AG04450 (cell line): ENCODE measurements at places on chromosomes 1 and 21.

GRCh38 chr1:221759436-221759835, 17.5 kb upstream of the DUSP10 start:
- no peak for DNase-seq

- DNase-seq, result no peak
These were observed 37.6 kb downstream of the MCOLN2 start for GRCh38 chr1:84959294-84959693.

DNA sequence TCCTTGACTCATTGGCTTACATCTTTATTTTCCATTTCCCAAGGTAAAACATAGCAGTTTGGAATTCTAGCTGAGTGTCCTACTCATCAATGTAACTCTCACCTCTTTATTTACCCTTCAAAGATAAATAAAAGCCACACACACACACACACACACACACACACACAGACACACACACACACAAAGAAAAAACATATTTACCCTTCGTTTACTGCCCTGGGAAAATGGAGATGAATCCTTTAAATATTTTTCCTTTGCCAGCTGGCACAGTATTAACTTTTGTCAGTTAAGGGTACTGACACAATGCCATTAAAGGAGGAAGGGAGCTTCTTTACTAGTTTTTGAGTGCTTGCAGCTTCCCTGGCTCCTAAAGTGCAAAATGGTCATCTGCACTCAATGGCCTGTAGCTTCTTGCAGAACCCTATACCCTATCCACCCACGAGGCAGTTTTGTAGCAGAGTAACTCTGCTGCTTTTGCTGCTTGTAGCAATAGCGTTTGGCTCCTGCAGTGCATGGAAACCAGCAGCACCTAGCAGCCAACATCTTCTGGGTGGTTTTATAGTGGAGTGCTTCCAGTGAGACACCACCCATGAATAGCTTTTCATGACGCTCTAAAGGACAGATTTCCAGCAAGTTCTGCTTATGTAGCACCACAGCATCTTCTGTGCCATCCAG, 103.7 kb downstream of the HS2ST1 start:
- no peak for DNase-seq

DNA sequence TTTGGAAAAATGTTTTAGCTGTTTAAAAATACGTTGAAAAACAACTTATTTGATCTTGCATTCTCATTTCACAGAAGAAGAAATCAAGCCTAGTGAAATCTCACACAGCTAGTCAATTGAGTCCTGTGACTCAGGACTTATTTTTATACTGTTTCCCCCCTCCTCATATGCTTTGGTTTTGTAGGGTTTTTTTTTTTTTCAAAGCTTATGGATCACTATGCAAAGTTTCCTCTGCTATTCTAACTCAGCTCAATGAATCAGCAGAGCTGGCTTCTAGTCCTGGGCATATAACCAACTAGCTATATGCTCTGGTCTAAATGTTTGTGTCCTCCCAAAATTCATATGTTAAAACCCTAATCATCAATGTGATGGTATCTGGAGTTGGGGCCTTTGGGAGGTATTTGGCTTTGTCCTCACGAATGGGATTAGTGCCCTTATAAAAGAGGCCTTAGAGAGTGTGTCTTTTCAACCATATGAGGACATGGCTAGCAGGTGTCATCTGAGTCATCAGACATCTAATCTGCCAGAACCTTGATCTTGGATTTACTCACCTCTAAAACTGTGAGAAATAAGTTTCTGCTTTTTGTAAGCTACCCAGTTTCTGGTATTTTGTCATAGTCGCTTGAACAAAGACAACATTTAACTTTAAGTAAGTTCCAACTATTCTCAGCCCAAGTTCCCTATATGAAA, 317.2 kb upstream of the C1orf87 start:
- no peak for DNase-seq

DNA sequence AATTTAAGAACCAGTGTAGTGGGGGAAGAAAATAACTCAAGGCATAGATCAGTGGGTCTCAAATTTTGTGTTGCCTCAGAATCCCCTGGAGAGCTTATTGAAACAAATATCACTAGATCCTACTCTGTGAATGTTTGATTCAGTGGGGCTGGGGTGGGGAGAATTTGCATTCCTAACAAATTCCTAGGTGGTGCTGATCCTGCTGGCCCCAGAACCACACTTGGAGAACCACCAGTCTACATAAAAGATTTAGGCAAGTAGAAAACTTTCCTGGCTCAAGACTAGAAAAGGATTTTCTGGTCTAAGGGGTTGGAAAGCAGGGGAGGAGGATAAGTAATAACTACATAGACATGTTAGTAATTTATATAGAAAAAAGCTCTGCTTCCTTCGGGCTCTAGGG, 34.1 kb upstream of the C1orf21 start:
- DNase-seq, result no peak

DNA sequence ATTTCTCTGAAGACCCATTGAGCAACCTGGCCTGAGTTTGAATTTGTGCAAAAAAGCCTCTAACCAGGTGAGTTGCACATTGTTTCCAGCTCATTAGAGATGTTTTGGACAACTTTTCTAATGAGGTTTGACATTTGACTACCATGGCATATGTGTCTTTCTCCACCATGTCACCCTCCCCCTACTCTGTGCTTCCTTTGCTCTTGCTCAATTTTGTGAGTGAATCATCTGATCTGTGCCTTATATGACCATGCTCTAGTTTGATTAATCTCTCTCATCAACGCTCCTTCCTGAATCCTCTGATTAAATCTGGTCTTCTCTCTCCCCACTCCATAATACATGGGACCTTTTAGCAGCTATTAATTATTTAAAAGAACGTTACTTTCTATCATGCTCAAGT, 144.8 kb upstream of the SAMSN1 start:
- DNase-seq, result no peak

GRCh38 chr1:231964241-231964640, 337.7 kb downstream of the DISC1 start:
- DNase-seq, result no peak

DNA sequence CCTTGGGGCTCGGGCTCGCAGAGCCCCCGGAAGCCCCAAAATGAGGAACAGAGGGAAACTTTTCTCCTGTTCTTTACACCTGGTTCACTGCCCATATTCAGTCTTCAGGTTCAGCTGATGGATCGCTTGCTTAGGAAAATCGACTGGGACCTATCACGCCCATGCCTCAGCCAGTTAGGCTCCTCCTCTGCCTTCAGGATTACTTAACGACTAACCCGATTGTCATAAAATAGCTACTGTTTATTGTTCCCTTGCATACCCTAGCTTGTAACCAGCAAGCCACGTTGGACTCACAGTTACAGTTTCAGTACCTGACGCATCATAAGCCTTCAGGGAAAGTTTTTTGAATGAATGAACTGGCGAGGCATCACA, 692 bp downstream of the TARDBP start:
- no peak for DNase-seq

DNA sequence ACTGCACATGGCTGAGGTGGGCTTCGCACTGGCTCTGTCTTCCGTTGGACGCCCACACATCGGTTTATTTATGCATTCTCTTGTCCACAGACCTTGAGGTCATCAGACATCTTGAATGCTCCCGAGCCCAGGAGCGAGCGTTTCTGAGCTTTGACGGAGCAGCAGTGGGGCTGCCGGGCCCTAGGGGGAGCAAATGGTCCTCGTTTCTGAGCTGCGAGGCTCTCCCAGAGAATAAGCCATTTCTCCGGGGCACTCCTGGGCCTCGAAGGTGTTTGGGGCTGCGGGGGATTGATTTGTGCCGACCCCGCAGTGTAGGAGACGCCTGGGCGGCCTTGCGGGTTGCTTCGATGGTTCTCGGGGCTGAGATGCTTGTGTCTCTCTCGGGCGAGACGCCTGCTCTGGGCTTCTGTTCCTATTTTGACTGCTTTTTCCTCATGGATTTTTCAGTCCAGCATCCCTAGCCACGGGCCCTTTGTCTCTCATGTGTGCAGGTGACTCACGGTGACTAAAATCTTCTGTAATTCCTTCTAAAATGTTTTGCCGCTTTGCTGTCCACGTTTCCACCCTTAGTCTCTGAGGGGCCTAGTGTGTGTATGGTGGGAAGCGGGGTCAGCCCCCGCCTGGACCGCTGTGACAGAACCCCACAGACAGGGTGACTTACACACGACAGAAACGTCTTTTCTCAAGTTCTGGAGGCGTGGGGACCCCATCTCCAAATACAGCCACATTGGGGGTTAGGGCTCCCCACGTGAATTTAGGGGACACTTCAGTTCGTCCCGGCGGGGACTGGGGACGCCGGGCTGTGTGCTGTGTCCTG, 62.1 kb downstream of the FAAP20 start:
- no peak for DNase-seq

DNA sequence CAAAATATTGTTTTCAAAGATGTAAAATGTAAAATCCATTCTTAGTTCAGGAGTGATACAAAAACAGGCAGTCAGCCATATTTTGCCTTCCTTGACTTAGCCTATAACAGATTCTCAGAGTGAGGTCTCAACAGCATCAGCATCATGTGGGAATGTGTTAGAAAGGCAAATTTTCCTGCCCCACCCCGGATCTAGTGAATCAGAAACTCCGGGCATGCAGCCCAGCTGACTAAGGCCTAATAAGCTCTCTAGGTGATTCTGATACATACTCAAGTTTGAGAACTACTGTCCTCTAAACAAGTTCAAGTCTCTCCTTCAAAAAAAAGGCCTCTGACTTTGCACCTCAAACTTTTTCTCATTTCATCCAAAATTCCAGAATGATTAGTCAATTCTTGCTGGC, 46.9 kb upstream of the PRRC2C start:
- DNase-seq, result peak; percentile 92

- no peak for DNase-seq
These were observed 27.2 kb upstream of the CLIC4 start for GRCh38 chr1:24717887-24718650.

GRCh38 chr1:204600968-204601367, 84.6 kb downstream of the LRRN2 start:
- no peak for DNase-seq

DNA sequence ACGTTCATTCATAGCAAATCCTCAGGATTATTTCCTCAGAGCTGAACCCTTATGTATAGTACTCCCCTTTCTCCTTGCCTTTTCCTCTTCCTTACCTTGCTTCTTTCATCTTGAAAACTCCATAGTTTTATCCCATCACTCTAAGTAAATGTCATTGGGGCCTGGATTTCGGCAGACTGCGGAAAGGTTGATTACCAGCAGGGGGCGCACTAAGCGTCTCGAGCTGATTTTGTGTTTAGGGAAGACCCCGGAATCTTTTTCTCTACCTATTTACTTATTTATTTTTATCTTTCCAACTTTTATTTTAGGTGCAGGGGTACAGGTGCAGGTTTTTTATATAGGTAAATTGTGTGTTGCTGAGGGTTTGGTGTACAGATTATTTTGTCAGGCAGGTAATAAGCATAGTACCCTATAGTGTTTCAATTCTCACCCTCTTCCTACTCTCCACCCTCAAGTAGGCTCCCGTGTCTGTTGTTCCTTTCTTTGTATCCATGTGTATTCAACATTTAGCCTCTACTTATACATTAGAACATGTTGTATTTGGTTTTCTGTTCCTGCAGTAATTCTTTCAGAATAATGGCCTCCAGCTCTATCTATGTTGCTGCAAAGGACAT, 11.4 kb upstream of the MTARC1 start:
- no peak for DNase-seq

DNA sequence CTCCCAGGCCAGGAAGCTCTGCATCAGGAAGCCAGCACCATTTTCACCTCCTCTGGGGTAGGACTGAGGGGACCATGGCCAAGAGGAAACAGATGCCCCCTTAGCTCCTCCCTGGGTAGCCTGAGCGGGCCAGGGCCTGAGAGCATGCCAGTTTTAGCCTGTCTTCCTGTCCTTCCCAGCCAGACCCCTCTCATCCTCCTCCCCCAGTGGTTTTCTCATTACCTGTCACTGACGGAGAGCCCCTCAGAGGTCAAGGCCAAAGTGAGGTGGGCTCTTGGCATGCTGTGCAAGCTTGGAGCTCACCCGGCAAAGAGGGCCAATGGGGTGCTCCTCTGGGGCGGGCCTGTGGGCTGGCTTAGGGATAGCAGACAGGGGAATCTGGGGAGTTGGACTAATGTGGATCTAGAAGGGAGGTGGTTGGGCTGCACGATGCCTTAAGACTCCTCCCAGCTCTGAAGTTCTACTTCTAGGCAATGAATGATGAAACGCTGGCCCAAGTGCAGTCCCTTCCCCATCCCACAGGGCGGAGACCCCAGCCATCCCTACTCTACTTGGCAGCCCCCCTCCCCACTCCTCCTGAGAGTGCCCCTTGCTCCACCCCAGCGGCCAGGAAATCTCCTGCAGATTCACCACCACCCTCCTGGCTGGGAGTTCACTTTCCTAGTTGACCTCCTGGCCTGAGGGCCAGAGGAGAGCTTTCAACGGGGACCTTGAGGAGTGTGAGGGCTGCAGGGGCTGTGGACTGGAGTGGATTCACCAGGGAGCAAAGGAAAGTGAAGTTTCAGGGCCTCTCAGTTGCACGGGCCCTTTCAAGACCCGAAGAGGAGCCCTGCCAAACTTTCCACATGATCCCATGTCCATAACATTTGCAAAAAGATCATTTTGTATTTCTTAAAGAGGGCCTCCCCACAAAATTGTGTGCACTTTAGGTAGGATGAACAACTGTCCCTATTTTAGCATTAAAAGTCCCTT, 9.4 kb upstream of the LMNA start:
- DNase-seq, result no peak

- DNase-seq, result peak; percentile 97
These were observed 612.2 kb upstream of the USP24 start for GRCh38 chr1:55827350-55827749.

DNA sequence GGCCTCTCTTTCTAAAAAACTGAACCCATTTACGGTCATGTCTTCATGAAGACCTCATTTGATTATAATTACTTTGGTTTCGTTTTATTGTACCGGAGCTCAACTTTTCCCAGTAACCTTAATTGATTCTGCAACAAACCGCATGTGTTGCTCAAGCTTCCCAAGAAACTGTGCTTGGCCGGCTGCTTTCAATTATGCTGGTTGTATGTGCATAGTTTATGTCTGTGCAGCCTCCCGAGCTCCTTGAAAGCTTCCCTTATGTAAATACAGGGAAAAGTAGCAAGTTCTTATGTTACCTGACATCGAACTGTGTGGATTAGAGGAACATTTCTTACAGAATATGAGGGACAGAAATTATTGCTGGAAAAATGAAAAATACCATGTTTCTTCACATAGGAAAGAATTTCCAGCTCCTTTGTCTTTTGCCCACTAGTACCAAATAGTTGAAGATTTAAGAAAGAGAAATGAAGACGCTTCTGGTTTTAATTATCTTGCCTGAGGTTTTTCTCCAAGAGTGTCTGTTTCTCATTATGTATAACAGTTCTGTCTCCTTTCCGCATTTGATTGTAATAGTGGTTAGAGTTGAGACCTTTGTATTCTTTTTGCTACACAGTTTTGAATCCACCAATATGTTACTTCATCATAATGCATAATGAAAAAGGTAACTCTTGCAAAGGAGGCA, 2.1 kb downstream of the VCAM1 start:
- peak; percentile 94 for DNase-seq

- DNase-seq, result no peak
These were observed 26.4 kb upstream of the RGS16 start for GRCh38 chr1:182630586-182630985.
